ENCODE measurements at places on chromosomes 3 and 15. TPM values are rescaled to one million over a fixed set of nuclear protein-coding genes. Genes with fewer than 3 reads are reported as not detected.
A peak's percentile ranks its signal among the peaks of the same experiment; 100 is the strongest.

PLSCR4 gene
- total RNA-seq: 81.5 TPM

ACKR2 gene
- not detected for total RNA-seq

DNA sequence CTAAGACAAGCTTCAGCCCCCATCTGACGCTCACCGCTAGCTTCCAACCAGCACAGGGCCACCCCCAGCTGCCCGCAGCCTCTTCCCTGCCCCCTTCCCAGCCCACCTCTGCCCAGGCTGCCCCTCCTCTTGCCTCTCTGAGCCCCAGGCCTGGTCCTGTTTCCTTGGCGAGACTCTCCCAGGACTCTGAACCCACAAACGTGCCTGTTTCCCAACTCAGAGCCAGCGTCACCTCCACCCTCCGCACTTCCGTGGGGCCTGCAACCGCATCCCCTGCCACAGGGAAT, 35.0 kb downstream of the ZXDC start:
- DNase-seq: no peak

DNA sequence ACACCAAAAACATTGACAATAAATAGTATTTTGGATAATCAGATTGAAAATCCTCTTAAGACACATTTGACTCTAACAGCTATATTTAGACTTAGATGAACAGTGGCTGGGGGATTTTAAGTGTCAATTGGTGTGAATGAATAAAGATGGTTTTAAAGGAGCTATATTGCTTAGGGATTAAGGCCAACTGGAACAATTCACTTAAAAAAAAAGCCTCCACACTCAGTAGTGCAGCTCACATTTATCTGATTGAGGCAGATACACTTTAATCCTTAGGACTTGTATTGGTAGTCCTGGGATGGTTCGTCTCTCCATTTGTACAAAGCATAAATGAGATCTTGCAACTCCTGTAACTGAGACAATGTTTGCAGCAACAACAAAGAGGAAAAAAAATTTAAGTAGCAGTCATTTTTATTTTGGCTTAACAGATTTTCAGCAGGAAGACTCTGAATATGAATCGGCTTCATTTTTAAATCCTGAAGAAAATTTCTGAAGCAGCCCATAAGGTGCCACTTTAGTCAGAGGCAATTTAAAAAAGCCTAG, 112.0 kb downstream of the UACA start:
- peak; percentile 36 for DNase-seq

DNAJB11 gene
- 100 TPM for total RNA-seq

DNA sequence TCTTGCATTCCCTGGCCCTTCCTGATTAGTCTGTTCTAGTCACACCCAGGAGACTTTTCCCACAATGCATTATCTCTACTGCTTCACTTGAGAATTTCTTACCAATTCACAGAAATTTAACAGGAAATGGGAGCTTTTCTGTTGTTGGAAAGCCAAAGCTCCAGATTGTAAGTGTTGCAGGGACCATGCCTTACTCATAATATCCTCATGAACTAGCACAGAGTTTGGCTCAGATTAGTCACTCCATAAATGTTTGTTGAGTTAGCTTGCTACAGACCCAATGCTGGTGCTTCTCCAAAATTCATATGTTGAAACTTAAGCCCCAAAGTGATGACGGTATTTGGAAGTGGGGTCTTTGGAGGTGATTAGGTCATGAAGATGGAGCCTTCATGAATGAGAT, 232.6 kb downstream of the GAP43 start:
- no peak for DNase-seq

GRCh38 chr3:197175503-197175902, 122.9 kb downstream of the DLG1 start:
- no peak for DNase-seq

EPHA6 gene
- total RNA-seq: 0.28 TPM

GRCh38 chr15:60835974-60836373, 357.0 kb upstream of the ICE2 start:
- no peak for DNase-seq

- DNase-seq: no peak
These were observed 287.3 kb downstream of the GABRG3 start for GRCh38 chr15:27258287-27258686.

SH2D7 gene
- total RNA-seq: not detected

DNA sequence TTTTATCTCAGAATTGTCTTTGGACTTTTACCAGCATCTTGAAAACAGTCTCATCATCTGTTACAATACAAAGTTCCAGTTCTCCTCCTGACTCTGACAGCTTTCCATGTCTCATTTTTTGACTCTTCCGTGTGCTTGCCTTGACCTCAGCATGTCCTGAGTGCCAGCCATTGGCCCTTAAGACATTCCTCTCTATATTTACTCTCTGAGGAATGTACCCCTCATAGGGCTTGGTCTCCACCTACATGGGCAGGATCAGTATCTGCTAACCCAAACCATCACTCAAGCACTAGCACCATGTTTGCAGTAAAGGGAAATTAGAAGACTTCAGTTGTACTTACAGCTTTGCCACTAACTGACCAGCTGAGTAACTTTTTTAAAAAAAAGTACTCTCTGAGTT, 16.2 kb downstream of the ANKUB1 start:
- no peak for DNase-seq

IGSF10 gene
- not detected for total RNA-seq

CHRM5 gene
- total RNA-seq: not detected

DNA sequence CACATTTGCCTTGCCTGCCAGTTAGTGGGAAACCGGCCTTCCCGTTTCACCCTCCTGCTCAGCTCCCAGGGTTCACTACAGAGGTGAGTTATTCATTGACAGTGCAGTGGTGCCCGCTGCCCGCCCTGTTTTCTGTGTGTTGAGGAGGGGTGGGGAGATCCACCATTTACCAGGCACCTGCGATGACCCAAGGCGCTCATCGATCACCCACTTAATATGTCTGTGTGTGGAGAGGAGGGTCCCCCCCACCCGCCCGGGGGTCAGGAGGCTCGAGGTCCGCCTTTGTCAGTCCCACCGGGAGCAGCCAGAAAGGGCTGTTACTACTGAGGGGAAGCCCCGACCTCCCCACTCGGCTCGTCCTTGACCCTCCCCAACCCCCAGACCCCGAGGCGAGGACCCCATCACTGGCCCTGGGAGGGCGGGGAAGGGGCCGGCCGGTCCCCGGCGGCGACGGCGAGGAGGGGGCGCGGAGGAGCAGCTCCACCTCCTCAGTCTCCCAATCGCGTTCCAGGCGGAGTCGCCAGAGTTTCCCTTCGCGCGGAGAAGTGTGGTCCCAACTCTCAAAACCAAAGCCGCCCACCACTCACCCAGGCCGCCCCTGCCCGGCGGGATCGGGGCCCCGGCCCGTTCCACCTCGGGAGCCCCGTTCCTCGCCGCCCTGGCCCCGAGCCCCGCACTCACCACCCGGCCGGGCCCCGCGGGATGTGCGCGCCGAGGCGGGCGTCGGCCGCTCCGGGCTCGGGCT, 1.1 kb downstream of the PLXNB1 start:
- DNase-seq: peak; percentile 41

DNA sequence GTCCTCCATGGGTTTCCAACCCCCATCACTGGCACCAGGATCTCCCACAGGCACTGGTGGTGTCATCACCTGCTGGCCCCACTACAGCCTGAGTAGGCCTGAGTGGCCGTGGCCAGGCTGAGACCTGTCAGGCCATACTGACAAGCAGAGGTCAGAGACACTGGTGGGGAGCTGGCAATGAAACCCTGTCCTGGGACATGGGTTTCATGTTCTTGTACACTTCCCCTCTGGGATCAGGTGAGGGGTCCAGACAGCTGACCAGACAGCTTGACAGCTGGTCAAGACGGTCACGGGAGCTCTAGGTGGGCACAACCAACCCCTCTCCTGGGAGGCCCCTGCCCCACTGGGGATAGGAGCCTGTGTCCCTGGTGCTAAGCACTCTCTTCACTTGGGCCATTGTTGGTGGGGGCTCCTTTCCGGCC, 13.1 kb downstream of the ZBTB47 start:
- DNase-seq: no peak

DNA sequence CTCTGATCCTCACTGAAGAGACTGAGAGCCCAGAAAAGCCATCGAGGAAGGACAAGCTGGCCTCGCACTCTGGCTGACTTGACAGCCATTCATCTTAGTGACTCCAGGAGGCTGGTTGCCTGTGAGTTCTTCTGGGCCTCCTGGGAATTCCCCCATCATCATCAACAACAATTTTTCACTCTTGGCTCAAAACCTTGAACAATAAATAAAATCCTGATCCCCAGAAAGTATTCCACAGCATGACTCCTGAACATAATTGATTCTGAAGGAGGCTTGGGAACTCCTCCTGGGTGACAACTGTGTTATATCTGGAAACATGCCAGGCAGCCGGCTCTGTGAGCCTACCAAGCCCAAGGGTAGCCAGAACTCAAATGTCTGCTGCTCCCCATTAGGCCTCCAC, 188.6 kb downstream of the SHQ1 start:
- no peak for DNase-seq

- no peak for DNase-seq
These were observed 23.3 kb downstream of the PDCD10 start for GRCh38 chr3:167711439-167711838.

DNA sequence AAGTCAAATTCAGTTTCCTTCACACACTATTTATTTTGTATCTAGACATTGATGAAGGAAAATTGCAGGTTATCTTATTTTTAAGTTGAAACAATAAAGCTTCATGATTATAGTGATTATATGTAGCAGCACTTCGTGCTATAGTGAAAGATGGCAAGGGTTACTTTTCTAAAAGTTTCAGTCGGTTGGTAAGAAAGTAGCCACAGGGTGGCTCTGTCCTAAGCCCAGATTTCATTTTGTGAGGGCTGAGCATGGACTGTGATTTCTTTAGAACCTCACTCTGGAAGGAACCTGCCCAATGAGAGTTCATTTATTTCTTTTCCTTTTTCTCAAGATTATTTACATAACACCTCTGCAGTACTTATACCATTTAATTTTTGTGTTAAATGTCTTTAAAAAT, 66.5 kb downstream of the NME9 start:
- no peak for DNase-seq

- peak; percentile 97 for DNase-seq
These were observed 109.1 kb downstream of the LPP start for GRCh38 chr3:188262913-188263683.

GOLGA8J gene
- not detected for total RNA-seq

DNA sequence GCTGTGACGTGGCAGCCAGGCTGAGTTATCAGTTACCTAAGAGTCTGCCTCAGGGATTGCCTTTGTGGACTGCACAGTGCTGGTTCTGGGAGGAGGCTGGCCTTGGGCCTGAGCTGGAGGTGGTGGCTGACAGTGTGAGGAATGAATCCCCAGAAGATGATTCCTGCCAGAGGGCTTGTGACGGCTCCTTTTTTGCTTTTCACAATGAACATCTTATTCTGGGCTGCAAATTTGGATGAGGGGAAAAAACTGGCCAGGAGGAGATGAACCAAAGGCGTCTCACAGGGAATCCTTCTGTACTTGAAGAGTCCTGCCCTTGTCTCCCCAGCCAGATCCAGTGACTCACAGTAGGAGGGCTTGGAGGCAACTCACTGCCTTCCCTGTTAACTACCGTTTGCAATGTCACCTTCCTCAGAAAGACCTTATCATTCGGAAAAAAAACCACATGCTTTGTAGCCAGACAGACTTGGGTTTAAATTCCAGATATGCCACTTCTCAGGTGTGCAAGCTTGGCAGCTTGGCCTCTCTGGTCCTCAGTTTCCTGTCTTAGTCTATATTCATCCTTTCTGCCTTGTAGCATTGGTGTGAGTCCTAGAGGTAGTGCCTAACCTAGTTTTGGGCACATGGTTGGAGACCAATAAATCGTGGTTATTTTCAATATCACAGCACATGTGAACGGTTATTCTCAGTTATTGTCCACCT, 19.1 kb downstream of the ST6GAL1 start:
- no peak for DNase-seq

P2RY1 gene
- total RNA-seq: 1.7 TPM

GRCh38 chr3:139948467-139948866, 13.5 kb downstream of the CLSTN2 start:
- DNase-seq: no peak

DNA sequence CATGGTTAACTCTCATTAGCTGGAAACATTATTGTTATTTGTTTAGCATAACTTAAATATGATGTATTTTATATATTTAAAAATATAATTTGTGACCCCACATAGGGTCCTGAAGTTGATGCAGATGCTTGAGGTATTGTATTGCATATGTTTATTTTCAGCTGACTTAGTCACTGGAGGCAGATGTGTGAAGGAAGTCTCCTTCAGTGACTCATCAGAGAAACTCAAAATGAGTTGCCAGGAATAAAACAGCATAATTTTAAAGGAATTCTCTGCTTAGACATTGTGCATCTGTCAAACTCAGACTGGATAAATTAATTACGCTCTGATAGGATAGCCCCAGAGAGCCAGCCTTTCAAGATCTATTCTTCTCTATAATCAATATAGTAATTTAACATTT, 7.9 kb upstream of the OR4F6 start:
- DNase-seq: peak; percentile 24

GRCh38 chr15:80568298-80568697, 126.8 kb upstream of the ABHD17C start:
- DNase-seq: no peak

DNA sequence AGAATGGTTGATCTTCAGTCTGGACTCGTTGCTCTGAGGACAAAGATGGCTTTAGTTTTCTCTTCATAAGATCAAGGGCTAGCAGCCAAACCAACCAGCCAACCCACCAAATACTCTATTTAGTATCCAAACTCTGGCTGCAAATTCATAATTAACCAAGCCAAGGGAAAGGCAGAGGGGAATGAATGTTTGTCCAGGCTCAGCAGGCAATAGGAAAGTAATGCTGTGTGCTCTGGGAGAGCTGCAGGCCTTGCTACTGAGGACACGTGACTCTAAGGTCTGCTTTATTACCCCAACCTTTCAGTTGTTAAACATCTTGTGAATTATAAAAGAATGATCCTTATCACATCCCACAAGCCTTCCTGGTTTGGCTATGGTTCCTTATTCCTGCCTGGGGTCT, 52.3 kb upstream of the GALNT15 start:
- peak; percentile 62 for DNase-seq

PTH1R gene
- 0.46 TPM for total RNA-seq

- no peak for DNase-seq
These were observed 48.9 kb upstream of the POLG start for GRCh38 chr15:89383365-89384175.

All from endothelial cell of umbilical vein (primary cell).